Neural crest cell (in vitro differentiated cells): ENCODE measurements at places on chromosomes 3 and 15.

- DNase-seq: no peak
Observed at GRCh38 chr3:138875754-138876664, 41.3 kb upstream of the PIK3CB start.

- no peak for DNase-seq
Observed at GRCh38 chr3:194988495-194989165, 282.3 kb downstream of the XXYLT1 start.

DNA sequence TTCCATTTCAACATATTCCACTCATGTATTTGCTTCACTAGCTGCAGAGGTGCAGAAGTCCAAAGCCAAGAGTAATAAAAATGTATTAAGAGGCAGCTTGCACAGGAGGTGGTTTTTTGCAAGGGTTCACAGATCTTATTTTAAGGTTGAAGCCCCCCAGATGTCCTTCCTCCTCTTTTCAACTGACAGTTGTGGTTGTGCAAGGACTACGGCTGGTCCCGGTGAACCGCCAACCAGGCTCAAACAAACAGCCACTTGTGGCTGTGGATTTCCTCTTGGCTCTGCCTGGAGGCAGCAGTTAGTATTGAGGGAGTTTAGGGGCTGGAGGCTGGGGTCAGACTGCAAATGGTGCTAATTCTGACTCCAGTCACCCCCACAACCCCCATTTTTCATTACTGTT, 240.7 kb upstream of the TBC1D5 start:
- no peak for DNase-seq

GRCh38 chr3:125054449-125055329, 1.1 kb downstream of the HEG1 start:
- DNase-seq: no peak

DNA sequence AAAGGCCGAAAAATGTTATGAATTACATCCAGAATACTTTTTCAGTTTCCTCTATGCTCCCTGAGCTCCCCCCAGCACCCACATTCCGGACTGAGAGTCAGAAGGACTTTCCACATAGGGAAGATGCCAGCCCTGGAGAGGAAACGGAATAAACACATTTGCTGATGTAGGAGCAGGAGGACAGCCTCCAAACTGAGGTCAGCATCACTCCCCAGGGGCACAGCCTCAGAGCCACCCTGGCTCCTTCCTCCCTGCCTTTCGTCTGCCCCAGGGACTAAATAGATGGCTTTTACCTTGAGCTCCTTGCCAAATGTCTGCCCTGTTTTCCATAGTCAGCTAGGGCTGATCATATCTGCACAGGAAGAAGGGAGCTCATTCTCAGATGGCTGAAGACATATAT, 22.6 kb upstream of the SLCO2A1 start:
- DNase-seq: no peak

- DNase-seq: no peak
Observed at GRCh38 chr3:11300970-11301369, 28.8 kb downstream of the ATG7 start.

DNA sequence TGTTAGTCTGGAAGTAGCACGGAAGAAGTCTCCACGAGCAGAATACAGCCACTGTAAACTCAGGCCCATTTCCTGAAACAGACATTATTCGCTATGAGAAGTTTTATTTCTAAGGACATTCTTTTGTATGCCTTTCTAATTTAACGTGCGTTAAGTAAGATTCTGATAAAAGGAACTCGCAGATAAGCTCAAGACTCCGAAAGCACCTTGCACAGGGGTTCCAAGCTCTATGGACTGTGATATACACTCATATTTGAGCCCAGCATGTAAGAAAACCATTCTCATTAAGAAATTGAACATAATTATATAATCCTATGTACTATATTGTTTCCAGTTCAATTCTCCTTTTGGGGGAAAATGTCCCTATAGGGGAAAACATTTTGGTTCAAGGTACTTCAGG, 28.4 kb downstream of the TFRC start:
- no peak for DNase-seq

DNA sequence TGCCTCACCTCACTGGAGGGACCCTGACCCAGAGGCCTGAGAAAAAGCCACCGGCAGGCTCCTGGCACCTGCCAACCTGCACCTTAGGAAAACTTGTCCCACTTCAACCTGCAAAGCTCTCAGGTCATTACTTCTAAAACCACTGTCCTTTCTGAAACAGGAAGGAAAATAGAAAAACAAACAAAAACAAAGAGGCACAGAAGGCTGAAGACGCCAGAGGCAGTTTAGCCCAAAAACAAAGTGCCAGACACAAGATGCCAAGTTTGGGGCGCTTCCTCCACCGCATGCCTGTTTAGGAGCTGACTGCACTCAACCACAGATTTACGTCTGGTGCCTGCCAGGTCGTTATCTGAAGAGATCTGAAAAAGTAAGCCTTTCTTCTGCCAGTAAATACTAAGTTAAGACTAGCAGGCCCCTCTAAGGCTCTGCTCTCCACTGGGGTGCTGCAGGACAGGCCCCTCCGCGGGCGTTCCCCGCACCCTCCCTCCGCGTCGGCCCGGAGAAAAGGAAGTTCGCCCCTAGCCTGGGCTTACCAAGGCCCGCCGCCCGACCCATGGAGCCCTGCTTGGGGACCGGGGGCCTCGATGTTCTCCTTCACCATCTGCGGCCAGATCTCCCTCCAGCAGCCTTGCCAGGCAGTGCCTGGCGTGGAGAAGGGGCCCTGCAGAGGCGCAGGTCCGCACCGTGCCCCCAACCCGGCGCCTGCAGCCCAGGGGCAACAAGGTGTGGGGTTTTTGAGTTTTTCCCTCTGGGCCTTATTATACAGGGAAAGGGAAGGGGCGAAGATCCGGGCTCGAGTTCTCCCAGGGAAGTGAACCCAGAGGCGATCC, 1.3 kb downstream of the GOLGA8A start:
- DNase-seq: peak; percentile 5

DNA sequence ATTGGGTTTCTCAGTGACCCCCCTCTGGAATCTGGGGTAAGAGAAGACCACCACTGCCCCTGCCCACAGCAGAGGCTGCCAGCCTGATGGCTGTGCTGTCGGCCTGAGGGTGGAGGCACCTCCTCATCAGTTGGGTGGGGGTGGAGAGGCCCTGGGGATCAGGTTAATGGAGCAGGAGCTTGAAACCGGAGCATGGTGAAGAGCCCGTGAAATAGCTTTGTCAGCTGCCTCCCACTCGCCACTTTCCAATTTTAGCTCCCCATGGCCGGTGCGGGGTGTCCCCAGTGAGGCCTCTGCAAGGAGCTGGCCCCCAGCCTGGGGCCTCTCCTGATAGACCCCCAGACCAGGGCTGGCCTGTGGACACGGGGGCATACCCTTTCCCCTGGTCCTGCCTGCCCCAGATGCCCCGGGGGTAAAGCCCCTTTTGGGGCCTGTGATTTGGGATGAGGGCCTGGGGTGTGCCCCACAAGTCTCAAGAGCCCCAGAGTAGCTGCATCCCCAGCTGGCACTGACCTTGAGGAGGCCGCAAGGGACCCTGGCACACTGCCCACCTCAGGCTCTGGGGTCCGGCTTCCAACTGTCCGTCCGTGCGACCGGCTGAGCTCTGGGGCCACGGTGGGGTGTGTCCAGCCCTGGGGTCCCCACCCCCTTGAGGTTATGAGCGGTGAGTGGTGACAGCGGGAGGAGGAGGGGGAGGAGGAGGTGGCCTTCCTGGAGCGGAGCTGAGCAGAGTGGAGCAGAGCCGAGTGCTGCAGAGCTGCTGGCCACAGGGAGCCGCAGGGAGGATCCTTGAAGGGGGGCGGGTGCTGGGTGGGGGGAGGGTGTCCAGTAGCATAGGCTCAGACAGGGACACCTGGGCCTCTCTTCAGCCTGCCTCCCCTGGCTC, at the start of gene HHATL:
TSS of gene HHATL (minus strand) at position 733 of the 886 bp plus-strand sequence. CDS start 1,972 bp downstream, outside the sequence.
- DNase-seq: no peak

DNA sequence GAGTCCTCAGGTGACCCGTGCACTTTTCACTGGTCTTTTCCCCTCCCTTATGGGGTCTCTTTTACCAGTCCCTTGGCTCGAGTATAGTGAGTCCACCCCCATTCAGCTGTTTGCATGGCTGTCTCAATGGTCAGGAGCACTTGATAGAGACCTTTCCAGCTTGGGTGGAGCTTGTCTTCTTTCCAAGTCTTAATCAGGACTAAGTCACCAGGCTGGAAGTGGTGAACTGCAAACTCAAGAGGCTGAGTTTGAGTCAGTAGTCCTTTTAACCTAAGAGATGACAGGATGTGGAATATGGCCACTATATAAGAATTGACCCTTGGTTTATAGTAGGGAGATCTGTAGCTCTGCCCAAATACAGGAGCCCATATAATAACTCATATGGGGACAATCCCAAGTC, 279.7 kb downstream of the PYDC2 start:
- DNase-seq: no peak

DNA sequence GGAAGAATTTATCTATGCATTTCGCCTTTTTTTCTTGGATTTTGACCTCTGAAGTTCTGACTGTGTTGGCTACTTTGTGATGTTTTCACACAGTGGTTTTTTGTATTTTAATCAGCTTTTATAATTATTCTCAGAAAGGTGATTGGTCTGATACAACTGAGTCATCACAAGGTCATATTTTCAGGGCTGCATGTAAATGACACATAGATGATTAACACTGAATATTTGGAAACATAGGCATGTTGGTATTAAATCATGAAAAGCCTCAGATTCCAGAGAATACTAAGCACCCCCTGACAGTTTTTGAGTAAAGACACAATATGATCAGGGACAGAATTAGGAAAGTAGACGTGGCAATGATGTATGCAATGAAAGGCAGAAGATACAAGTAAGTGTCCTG, 175.5 kb upstream of the SLCO3A1 start:
- DNase-seq: no peak

GRCh38 chr3:78809966-78810365, 957.8 kb downstream of the ROBO1 start:
- no peak for DNase-seq

DNA sequence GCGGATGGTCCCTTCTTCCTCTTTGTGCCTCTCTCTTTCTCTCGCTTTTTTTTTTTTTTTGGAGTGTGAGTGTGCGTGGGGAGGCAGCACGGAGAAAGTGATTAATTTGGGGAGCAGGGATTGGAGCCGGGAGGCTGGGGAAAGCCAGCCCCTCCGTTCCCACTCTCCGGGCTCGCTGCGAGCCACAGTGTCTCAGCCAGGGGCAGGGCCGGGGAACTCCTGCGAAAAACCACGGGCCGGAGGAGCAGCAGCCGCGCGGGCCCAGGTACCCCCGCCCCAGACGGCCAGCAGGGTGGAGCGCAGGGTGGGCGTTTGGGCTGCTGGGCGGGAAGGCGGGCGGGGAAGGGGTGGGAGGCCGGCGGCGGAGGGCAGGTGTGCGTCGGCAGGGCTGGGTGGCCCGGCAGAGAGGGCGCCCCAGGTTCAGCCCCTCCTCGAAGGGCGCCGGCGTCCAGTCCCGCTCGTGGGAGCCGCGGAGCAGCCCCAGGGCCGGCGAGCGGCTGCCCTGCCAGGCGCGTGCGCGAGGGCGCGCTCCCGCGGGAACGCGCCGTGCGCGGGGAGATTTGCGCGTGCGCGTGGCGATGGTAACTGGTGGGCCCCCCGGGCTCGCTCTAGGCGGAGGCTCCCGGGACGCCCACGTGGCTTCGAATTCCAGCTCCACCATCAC, 1.4 kb downstream of the CHL1 start:
- DNase-seq: peak; percentile 8

DNA sequence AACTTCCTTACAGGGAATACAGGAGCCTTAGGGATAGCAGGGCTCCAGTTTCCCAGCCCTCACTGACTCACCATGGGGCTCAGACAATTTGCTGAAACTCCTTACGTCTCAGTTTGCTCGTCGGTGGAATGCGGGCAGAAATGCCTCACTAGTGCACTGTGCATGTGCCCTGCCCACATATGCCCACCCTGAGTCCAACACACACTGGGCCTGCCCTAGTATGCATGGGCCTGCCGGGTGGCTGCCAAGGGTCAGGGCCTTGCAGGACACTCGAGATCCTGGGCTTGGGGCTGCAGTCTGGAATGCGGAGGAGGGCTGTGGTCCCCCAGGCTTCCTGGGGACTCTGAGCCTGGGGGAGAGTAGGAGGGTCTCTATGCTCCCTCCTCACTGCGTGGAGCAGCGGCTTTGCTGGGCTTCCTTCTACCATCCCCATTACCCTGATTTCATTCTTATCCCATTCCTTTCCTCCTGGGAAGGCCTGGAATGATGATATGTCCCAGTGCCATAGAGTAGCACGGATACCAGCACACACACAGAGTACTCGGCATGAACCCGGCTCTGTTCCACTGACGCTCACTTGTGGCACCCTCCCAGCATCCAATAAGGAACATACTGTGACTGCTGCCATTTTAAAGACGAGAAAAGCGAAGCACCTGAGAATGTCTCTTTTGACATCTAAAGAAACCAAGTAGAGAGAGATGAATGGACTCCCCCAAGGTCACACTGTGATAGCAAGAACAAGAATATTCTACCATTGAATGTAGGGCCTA, 124.2 kb downstream of the ASB7 start:
- DNase-seq: no peak

DNA sequence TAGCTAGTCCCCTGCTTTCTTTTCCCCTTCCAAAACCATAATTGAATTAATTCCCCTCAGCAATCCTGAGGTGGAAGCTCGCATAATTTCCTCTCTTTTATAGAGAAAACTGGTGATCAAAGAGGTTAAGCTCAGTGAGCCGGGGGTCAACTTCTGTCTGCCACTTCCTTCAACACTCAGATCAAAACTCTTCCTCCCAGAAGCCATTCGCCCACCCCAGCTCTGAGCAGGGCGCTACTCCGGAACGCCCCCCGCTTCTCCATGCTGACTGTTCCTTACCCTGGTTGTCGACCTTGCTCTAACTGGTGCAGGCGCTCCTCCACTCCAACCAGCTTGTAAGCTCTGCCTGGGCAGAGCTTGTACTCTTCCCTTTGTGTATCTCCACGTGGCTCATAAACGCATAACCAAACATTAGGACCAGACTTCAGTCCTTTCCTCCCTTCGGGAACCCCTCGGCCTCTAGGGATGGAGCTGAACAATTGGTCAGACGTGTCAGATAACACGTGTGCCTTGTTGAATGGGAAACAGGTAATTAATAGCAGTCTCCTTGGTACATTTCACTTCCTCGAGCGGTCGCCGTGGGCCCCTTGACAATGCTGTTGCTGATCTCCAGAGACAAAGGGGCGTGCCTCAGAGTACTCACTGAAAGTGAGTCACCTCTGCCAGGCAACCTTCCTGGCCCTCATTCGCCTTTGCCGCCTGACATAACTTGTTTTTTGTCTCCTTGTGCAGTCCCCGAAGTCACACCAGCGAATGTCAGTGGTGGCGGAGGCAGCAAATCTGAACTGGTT, 71.8 kb downstream of the IL5RA start:
- peak; percentile 1 for DNase-seq

- no peak for DNase-seq
Observed at GRCh38 chr3:62144482-62144881, 228.9 kb downstream of the FEZF2 start.

DNA sequence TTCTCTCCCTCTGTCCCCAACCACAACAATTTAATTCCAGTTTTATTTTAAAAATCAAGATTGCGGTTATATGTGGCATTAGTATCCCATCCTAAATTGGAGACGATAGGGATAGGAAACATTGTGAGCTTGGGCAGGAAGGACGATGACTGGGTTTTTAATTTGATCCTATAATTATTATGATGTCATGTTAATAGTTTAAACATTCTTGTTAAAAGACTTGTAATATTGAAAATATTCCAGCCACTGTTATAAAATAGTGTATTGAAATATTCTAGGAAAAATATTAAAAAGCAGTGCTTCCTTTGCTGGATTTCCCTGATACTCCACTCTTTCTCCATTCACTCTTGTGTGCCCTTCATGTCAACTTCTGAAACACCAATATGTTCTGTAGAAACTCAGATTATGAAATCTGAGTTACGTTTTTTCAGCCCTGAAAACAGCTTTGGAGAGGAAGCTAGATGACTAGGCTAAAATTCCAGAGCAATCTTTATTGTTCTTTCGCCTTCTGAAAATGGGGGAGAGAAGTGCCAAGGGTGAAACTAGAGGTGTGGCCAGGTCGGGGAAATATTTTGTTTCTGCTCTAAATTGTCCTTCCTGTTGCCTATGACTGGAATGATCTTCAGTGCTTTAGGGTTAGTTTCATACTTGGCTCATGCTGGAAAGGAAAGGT, 46.1 kb upstream of the MAP3K13 start:
- DNase-seq: no peak
